CD4-positive, alpha-beta T cell treated with Interleukin-2 at 100 ng/mL for 4 hours (primary cell): ENCODE measurements at places on chromosomes 13 and 19.

DNA sequence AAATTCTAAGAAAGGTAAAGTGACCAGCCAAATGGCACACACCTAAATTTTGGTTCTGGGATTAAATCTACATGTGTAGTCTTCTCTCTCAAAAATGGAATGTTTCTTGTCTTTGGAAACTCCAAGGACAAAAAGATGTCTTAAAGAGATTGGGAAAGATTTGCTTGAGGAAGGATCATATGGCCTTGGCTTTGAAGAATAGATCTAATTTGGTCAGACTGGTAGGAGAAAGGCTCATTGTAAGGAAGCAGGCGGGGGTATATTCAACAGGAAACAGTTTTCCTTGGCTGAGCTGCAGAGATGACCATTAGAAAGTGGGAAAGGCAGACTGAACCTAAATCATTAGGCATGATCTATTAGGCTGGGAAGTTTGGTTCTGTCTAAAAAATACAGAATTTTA lies 365.3 kb downstream of the DCT start:
- DNase-seq = no peak

DNA sequence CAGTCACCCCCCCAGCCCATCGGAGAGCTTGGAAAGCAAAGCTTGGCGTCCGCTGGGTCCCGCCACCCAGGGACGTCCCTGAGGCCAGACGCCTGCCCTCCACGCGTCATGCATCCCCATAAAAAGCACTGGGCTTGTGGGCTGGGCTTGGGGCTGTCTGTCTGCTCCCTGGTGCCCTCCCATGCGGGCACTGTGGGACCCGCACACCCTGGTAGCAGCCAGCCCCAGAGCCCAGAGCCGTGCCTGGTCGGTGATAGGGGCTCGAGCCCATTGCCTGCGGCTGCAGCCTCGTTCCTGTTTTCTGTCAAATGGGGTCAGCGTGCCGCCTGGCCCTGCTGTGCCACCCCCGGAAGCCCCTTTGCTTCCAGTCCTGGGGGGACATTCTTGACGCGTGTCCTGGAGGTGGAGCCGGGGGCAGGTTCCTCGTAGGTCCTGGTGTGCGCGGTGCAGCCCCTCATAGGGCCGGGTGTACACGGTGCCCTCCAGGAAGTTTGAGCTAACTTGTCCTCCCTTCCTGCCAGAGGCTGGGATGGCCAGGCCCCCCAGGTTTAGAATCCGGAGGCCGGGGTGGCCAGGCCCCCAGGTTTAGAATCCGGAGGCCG lies 4.3 kb upstream of the GZMM start:
- DNase-seq = no peak

DNA sequence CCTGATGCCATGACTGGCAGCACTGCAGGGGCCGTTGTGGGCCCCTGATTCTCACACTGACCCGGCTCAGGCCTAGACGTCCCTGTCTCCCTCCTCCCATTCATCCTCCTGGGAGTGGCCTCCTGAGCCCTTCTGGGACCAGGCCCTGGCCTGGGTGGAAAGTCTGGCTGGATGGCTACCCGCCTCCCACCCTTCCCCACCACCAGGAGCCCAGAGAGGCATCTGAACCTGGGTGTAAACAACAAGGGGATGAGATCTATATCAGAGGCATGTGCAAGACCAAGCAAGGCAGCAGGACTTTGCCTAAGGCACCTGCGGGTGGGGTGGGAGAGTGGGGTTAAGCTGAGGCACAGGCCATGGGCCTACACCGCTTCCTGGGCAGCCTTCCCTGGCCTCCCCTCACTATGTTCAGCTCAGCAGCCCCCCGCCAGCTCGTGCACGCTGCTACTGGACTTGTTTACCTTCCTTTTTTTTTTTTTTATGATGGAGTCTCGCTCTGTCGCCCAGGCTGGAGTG lies 22.0 kb upstream of the ASPDH start:
- no peak for DNase-seq

DNA sequence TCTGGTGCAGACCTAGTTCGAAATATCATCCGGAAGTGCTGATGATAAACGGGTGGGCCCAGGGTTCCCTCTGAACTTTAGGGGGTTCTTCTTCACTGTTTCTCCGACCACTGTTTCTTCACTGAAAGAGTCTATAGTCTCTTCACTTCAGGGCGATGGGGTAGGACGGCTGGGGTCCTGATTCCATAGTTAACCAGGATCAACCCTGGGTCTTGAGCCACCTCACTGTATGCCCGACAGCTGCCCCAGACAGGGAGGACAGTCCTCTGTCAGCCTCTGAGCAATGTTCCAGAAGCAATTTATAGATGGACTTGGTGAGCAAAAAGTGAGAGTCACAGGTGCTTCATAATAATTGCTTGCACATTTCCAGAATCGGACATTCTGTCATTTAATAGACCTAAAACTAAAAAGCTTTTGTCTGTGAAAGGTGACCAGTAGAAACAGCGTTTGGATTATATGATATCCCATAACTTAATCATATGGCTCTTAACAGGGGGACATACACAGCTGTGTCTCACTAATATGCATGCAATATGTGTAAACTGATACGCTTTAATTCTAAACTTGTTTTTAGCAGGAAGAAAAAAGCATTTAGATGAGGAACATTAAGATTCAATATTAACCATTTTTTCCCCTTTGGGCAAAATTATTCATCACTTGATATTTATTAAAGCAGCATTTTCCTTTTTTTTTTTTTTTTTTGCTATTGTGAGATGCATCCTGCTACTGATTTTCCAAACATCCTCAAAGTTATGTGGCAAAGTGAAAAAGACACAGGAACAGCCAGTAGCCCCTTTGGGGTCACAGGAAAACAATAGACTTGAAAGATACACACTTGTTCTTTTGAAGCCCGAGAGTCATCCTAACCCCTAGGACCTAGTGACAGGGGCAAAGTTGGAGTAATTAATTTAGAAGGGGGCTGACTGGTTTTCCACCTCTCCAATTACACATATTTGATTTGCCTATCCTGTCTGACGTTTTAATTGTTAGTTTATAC lies 277.0 kb downstream of the ZNF536 start:
- DNase-seq = no peak

DNA sequence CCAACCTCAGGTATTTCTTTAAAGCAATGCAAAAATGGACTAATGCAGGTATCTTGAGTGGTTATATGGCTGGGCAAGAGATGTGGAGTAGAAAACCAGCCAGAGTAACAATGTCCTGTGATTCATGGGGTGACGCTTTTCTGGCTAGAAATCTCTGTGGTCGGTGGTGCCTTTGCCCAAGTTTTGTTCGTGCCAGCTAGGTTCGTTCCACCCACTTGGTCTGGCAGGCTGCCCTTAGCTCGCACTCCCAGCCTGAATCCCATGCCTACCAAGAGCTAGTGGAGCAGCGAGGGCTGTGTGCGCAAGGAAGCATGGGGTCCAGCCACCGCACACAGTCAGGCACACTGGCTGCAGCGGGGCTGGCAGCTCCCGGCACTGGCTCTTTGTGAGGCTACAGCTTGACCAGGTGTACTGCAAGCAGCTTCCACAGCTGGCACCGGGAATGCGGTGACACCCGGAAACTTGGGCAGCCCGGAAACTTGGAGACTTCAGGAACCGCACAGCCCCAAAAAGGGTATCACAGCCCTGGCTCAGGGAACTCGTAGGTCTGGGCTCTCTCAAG lies 349.6 kb upstream of the PCDH20 start:
- no peak for DNase-seq

DNA sequence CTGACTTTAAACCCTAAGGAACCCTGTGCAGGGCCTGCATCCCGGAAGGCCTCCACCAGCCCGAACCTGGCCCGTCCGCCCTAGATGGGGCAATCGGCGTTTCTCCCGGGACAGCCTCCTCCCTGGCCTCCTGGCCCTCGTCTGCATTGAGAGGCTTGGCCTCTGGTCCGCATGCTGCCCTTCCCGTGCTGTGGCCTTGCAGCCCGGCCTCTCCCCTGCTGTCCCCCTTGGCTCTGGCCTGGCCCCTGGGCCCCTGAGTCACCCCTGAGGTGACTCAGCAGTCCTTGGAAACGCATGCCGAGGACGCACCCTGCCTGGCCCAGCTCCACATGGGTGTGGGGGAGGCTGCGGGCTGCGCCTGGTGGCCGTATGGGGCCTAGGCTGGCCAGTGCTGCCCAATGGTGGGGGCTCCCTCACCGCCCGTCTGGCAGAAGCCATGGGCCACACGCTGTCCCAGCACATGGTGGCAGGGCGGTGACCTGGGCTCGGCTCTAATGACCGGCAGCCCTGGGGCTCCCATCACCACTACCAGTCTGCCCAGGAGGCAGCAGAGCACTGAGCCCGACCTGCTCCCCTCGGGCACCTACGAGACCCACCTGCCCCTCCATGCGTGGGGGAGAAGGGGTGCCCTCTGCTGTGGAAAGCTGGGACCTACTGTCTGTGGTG lies 25.7 kb downstream of the SH3GL1 start:
- no peak for DNase-seq

GRCh38 chr19:54644056-54644455 lies 13.8 kb downstream of the LILRB1 start:
- DNase-seq = no peak

DNA sequence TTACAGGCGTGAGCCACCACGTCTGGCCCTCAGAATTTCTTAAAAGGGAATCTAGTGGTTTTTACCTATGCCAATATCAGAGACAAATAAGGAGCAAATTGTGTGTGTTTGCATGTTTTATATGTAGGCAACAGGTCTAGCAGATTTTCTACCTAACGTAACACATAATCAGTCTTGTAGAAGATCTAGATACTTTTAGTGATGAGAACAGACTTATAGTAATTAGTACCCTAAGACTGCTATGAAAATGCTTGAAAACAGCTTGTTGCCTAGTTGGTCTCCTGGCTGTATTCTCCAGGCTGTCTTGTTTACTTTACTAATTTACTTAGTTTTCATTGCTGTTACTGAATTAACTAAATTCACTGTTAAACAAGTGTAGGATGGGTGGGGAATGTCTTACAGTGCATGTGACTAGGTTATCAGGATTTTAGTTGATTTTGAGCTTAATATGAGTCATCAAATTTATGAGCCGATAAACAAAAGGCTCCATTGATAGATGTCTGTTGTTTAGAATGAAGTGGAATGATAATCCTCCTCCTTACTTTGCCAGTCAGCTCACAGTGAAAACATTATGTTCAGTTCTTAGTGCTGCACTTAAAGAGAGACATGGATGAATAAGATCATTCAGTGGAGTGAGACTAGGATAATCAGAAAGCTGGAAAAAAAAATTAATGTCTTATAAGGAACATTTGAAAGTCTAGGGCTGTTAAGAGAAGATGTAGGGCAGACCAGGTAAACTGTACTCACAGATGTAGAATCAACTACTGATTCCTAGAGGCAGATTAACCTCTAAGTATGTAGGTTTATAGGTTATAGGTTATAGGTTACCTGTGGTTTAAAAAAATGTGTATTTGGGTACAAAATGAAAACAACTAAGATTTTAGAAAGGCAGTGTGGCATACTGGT lies 22.4 kb downstream of the GTF2F2 start:
- no peak for DNase-seq

GRCh38 chr13:32203736-32204135 lies 111.4 kb downstream of the ZAR1L start:
- DNase-seq = no peak

DNA sequence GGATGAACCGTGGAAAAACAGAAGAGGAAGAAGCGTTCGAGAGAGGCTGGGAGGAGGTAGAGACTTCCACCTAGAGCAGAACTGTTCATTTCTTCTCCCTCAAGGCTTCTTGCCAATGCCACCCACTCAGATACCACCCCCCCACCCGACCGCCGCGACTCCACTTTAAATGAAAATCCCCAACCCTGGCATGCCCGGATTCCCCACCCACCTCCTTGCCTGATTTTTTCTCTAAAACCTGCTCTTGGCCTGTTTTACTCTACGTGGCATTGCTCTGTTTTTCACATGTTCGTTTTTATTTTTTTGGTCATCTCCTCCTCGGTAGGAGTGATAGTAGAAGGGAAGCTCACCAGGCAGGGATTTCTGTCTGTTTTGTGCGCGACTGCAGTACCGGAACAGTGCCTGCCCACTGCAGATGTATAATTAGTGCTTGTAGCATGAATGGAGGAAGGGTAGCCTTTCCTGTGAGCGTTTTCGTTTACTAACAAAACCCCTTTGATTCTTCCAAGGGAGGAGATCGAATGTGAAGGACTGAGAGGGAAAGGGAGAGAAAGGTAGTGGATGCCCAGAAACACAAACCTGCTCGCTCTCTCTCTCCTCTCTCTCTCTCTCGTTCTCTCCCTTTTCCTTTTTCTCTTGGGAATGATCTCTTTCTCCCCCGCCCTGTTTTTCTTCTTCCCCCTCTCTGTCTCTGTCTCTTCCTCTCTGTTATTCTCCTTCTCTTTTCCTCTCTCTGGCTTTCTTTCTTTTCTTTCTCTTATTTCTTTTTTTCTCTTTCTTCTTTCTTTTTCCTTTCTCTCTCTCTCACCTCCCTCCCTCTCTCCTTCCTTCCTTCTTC lies 2.2 kb downstream of the CD70 start:
- no peak for DNase-seq

GRCh38 chr19:51161266-51161665 lies 19.2 kb downstream of the SIGLEC7 start:
- DNase-seq = no peak

GRCh38 chr19:1354970-1355567 lies 28.6 kb upstream of the NDUFS7 start:
- no peak for DNase-seq

- no peak for DNase-seq
Observed at GRCh38 chr13:112990783-112991182, 21.8 kb downstream of the MCF2L start.

DNA sequence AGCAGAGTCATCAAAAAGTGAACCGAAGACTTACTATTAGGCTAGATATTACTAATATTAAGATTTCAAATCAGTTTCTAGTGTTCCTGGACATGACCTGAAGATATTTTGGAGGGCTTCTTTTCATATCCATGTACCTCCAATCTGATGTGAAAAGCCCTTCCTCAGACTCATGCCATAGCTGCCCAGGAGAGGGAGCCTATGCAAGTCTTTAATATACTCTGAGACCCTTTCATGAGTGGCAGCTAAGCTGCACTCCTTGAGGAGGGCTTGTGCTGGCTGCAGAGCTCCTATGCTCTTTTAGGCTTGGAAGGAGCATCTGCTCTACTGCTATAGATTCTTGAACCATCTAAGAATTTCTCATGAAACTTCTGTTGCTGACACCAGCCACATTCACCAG lies 715.3 kb downstream of the OLFM4 start:
- no peak for DNase-seq

GRCh38 chr19:13425151-13425550 lies 81.1 kb downstream of the CACNA1A start:
- DNase-seq = no peak

DNA sequence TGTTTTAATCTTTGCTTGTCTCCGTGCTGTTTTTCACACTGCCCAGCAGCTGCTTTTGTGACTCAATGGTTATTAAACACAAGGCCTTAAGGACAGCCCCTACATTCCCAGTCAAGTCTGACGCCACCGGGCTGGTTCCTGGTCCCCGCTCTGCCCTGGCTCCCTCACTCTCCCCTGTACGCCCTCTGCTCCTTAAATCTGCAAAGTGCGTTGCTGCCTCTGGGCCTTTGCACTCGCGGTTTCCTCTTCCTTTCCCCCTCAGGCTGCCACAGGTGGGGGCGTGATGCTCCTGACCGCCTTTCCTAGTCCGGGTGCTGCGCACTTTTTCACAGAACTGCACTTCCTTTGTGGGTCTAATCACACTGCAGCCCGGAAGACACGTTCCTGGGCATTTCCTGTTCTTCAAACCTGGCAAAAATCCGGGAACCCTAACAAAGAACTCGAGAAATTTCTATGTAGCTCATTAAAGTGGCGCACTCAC lies 25.6 kb downstream of the NOSIP start:
- peak; percentile 58 for DNase-seq
